Tibial nerve (tissue), 4 donors: ENCODE measurements at places on chromosomes 4 and X. TPM values are rescaled to one million over a fixed set of nuclear protein-coding genes. Genes with fewer than 3 reads are reported as not detected.

GRCh38 chr4:100876546-100876945 is 358.7 kb upstream of the EMCN start:
- DNase-seq = no peak

Gene PCDH10
- total RNA-seq = 10.5 TPM

Gene UGT2B11
- not detected for total RNA-seq

- no peak for DNase-seq
These were observed 178.3 kb upstream of the ZIC3 start for GRCh38 chrX:137387646-137388045.

DNA sequence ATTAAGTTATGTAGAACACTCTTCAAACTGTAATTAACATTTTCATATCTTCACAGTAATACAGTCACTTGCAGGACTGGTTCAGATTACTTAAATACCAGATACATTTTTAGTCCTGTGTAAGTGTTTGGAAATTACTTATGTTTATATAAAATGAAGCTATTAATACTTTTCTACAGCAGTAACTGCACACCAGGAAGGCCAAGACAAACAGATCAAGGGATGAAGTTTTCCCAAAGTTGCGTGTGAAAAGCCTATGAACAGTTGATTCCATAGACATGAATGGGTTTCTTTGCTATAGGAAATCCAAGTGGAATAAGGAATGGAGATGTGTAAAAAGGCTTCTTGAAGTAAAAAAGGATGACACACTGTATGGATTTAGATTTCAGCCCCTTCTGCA is 28.9 kb upstream of the DRP2 start:
- DNase-seq = no peak

GRCh38 chr4:78214078-78214477 is 157.0 kb downstream of the FRAS1 start:
- no peak for DNase-seq

DNA sequence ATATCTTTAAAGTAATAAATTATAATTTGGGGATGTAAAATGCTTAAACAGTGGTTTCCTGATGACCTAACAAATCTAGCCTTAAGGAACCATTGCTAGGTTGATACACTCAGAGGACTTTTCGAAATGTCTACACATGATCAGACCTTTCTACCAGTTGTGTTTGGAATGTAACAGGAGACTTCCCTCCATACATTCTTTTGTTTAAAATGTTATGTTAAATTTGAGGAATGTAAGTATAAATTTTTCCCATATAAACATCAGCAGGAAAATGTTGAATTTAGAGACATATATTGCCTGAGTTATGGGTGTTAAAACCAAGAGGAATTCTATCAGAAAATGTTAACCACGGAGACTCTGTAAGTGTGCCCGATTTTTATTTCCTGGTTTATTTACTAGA is 190.6 kb upstream of the SPRY1 start:
- no peak for DNase-seq

Gene CDX4
- total RNA-seq = not detected

DNA sequence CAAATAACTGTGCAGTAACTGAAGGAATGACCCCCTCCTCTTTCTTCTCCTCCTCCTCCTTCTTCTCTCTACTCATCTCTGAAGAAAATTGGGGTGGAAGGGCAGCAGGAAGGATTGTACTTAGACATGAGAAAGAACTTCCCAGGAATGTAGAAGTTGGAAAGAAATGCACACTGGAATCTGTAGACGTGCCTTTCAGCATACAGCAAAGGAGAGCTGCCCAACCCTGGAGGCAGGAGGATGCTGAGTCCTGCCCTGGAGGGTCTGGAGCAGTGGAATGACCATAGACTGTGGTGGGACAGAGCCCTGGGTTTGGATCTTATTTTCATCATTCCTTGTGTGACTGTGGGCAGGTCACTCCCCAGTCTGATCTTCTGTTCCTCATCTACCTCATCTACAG is 80.1 kb downstream of the PJA1 start:
- DNase-seq = no peak

- no peak for DNase-seq
These were observed 4.6 kb downstream of the PNMA5 start for GRCh38 chrX:152989292-152989658.

- no peak for DNase-seq
These were observed 41.8 kb downstream of the FGF13 start for GRCh38 chrX:138669693-138670092.

Gene NKX6-1
- total RNA-seq = not detected

Gene PGAM4
- total RNA-seq = not detected

Gene CXCL5
- not detected for total RNA-seq

DNA sequence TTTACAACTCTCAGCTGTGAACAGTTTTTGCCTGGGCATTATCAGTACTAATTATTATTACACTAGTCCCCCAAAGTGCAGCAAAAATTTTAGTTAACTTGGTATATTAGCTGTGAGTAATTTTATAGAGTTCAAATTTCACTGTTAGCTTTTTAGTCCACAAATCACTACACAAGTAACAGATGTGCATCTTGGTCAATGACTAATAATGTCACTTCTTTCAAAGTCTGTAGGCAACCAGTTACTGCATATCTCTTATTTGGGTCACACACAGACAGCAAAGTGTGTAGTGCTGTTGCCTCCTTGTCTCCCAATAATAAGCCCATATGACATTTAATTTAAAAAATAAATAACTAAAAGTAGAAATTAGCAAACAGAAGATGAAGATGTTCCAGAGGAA is 159.9 kb downstream of the SCFD2 start:
- no peak for DNase-seq

- peak; percentile 29 for DNase-seq
These were observed 10.4 kb downstream of the L1CAM start for GRCh38 chrX:153875391-153876111.

DNA sequence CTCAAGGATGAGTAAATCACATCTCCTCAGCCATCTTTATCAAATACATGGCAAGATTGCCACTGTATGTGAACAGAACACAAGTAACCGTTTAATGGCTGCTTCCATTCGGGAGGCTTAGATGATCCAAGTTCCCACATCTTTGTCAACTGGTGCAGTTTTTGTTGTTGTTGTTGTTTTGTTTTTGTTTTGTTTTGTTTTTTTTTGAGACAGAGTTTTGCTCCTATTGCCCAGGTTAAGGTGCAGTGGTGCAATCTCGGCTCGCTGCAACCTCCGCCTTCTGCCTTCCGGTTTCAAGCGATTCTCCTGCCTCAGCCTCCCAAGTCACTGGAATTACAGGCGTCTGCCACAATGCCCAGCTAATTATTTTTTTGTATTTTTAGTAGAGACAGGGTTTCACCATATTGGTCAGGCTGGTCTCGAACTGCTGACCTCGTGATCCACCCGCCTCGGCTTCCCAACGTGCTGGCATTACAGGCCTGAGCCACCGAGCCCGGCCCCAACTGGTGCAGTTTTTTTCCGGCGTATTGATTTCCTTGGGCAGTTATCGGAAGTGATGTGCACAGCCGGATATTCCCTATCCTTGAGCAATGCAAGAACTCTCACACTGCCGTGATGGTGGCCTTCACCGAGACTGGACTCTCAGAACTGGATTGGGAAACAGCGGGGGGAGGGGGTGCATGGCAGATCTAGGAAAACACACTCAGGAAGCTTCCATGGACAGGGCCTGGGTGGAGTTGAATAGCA is 29.2 kb upstream of the TRIM2 start:
- no peak for DNase-seq

DNA sequence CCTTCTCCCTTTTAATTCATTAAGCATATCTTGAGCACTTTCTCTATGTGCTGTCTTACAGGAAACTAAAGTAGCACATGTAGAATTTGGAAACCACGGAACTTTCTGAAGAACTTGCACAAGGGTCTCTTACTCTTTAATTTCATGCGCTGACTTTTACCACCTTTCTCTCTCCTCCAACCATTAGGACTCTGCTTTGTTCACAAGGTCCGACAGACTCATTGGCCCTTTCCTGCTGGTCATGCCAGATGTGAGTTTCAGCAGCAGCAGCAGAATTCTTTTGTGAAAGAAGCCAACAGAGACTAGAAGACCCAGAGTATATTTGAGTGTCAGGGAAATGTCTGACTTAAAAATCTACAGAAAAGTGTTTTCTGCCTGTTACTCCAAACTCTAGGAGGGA is 207.1 kb downstream of the GUCY2F start:
- DNase-seq = no peak

DNA sequence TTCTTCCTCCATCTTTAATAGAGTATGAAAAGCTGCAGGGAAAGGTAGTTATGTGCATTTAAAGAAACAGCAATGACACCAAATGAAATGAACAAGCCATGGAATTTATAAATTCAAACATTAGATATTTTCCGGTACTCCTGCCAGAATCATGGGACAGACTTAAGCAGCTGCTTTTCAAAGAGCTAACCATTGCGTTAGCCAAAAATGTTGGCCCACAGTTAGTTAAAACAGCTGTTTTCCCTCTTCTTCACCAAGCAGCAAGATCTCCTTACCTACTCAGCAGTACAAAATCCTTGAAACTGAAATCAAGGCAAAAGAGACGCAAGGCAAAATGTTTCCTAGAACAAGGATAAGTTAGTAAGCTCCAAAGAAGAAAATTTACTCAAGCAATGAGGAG is 64.0 kb downstream of the MANBA start:
- no peak for DNase-seq

Gene CXCL6
- 2.2 TPM for total RNA-seq
